ENCODE measurements at places on chromosomes 12 and 14.

DNA sequence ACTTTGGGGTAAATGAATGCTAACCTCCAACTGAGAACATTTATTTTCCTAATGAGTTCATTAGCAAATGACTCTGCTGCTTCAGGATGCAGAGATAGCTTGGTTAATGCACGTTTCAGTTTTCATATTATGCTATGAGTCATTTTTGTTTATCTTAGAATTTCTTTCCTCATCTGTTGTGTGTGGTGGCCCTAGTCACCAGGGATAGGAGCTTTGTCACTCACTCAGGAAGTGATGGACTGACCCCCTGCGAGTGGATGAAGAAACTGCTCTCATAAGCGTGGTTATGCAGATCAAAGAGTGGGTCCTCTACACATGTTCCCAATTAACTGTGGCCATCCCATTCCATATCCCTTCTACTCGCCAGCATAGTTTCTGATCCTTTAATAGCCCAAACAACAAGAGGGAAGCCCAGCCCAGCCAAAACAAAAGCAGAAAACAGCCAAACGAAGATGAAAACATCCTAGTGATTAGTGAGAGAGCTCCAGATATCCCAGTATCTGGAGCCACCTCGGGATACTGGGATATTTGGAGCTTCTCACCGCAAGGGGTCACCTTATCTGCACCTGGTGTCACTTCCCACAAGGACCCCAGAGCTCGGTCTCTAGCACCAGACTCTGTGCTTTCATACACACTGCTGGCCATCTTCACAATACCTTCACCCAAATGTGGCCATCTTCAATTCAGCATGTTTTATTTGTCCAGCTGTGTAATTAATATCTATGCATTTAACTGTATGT lies 8.6 kb downstream of the TC2N start:
- DNase-seq, result no peak

DNA sequence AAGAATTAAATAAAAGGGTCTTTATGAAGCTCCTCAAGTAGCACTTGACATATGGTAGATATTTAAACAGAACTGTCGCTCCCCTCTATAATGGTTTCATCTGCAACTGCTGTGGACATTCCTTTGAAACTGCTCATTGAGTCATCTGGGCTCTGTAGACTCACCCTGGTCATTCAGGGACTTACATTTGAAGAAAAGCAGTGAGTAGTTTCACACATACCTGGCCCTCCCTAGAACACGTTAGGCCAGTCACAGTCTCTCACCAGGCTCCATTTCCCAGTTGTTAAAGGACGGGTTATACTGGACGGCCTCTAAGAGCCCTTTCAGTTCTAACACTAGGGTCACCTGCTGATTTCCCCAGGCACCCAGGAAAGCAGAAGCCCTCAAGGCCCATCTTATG lies 217.0 kb downstream of the BCL11B start:
- no peak for DNase-seq

GRCh38 chr14:97581016-97581415 lies 783.8 kb downstream of the VRK1 start:
- no peak for DNase-seq

GRCh38 chr12:109169686-109170085 lies 53.3 kb downstream of the ACACB start:
- no peak for DNase-seq

DNA sequence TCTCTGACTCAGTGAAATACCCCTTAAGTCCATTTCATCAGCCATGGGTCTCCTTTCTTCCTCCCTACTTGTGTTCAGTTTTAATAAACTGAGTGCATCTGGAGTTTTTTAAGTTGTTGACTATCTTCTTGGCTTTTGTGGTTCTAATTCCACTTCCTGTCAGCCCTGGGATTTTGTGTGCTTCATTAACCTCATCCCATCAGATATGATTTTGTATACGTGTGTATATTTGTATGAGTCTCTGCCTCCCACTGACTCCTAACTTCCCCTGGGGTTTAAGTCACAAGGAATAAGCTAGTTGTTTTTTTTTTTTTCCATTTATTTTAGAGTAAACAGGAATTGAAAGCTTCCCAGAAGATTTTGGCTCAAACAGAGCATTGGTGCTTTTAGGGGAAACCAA lies 62.7 kb downstream of the TTLL5 start:
- no peak for DNase-seq

- no peak for DNase-seq
Observed at GRCh38 chr12:127396734-127397133, 870.2 kb upstream of the TMEM132C start.

- DNase-seq, result no peak
Observed at GRCh38 chr14:68962681-68963080, 16.4 kb downstream of the ACTN1 start.

- no peak for DNase-seq
Observed at GRCh38 chr12:48878548-48878947, 12.9 kb upstream of the RND1 start.

DNA sequence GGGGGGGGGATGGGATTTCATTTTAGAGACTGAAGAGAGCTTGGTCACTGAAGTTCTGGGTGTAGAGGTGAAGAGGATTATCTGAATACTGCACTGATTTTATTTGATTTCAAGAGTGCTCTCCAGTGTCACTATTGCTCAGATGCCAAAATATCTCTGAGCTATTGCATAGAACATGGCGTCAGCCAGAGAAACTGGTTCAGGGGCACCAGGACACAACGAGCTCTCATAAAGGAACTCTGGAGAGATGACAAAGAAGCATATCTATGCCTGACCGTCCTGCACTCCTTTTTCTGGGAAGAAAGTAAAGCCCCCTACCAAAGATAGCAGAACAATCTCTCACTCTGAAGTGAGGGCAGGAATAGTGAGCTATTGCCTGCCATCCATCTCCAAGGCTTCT lies 2.0 kb downstream of the SLC7A8 start:
- no peak for DNase-seq

GRCh38 chr12:68447797-68448260 lies 115.7 kb upstream of the MDM1 start:
- DNase-seq, result no peak

GRCh38 chr14:100070310-100070709 lies 5.1 kb downstream of the EVL start:
- DNase-seq, result no peak

- DNase-seq, result no peak
Observed at GRCh38 chr12:98466640-98467400, 48.6 kb upstream of the TMPO start.

GRCh38 chr12:12534975-12535374 lies 27.7 kb downstream of the DUSP16 start:
- no peak for DNase-seq

GRCh38 chr12:103128862-103129501 lies 171.5 kb downstream of the ASCL1 start:
- no peak for DNase-seq

DNA sequence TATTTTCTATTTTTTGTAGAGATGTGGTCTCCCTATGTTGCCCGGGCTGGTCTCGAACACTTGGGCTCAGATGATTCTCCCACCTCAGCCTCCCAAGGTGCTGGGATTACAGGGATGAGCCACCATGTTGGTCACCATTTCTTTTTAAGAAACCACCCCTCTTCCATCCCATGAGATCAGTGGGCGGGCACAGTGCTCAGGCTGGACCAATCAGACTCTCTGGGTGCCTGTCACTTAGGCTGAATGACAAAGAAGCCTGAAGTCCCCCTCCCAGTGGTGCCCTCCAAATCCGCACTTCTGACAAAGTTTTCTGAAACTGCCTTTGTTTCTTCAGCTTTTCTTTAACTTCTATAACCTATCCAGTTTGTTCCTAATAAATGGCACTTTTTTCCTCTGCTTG lies 48.2 kb downstream of the CALM1 start:
- no peak for DNase-seq

DNA sequence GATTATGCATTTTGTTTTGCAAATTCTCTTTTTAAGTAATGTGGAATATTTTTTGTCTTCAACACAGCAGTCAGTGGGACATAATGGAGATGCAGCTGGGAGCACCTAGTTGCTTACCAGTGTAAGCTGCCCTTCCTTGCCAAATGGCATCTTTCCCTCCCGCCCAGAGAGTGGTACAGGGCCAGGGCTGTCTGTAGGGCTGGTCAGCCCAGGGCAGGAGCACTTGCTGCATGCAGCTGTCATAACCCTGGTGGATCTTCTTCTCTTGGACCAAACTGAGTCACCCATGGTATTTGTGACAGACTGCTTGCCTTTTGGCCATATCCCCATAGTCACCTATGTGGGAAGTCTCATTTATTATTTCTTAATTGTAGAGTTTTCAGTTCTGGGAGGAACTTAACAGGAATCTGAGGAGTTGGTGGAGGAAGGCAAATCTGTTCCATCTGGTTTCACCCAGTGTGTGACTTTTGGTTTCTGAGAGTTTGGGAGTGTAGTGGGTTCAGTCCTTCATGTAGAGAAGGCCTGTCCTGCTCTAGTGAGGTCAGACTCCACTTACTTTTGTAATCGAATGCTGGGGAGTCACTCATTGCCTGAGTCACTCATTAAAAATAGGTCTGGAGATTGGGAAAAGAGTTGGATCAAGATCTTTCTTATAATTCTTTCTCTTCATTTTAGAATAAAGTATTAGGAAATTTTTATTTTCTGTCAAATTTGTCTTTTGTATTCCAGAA lies 62.0 kb upstream of the ASPG start:
- DNase-seq, result no peak

- DNase-seq, result no peak
Observed at GRCh38 chr12:103672401-103673119, 85.5 kb downstream of the STAB2 start.

DNA sequence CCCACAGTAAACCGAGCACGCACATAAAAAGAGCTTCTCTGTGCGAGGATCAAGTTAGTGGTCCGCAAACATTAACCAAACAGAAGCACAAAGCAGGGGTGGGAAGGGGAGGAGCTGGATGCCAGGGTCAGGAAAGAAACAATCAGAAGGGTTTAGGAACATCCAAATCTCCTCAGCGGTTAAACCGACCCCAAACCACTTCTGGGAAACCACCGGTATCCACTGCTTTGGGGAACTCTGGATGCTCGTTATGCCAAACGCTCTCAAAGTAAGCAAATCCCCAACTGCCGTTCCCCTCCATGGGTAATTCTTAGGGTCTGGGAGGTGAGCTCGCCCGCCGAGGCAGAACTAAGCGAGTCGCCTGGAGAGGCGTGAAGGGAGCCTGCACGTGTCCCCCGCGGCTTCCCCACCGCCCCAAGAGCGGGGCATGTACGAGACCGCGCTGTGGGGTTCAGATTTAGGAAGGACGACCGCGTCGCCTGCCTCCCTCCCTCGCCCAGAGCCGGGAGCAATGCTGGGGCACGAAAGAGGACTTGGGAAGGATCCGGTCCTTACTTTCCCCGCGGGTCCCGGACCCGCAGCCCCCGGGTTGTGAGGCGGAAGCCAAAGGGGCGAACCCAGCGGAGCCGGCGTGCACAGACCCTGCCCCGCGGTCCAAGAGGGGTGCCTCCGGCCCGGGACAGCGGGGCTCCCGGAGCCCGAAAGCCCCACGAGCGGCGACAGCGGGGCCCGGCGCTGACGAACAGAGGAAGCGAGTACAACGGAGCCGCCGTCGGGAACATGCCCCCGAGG lies 711 bp downstream of the SBNO1 start:
- DNase-seq, result no peak

Measured in pons (tissue), 1 donor.